ENCODE measurements at places on chromosomes 12 and 14.

GRCh38 chr12:46209914-46210872, 58.6 kb downstream of the SLC38A1 start:
- peak; percentile 35 for DNase-seq

DNA sequence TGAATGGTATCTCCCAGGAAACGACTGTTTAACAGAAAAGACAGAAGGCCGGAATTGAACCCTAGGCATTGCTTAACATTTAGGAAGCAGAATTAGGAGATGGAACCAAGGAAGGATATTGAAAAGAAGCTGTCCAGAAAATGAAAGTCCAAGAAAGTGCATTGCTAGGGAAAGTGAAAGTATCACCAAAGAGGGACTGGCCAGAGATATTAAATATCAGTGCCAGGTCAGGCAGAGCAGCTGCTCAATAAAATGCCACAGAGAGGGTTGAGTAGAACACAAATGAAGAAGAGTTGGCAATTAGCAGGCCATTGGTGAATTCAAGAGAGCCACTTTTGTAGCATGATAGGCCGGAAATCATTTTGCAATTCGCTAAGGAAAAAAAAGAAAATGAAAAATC, 101.6 kb downstream of the CFAP54 start:
- DNase-seq: no peak

DNA sequence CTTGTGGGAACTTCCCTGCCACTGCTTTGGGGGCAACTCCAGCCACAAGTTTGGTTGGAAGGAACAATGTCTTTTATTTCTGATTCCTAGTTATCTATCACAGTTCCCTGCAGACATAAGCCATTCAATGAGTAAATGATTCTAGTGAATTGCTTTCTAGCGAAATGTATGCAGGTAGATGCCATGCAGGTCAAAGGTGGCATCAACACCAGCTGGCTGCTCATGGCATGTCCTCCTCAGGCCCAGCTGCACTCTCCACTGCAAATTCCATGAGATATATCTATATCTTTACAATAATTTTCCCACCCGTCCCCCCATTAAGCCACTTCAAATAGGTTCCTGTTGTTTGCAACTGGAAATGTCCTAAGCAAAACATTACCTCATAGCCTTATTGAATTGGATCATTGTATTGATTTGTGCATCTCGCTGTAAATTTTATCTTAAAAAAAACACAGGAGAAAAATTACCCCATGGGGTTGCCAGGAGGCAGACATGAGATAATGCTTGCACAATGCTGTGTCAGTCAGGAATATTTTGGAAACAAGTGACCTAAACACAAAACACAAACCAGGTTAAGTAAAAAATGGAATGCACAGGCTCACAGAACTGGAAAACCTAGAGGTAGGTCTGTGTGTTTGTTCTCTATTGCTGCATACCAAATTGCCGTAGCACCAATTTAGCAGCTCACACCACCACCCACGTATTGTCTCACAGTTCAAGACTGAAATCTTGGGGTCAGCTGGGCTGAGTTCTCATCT, 32.8 kb upstream of the TXNRD1 start:
- no peak for DNase-seq

GRCh38 chr14:73369428-73369827, 88.9 kb downstream of the NUMB start:
- DNase-seq: no peak
